Activated CD8-positive, alpha-beta T cell treated with anti-CD3 and anti-CD28 coated beads for 36 hours (primary cell): ENCODE measurements at places on chromosomes 7 and 10.

- no peak for DNase-seq
Measured at GRCh38 chr10:77919713-77920108, 6.8 kb downstream of the DLG5 start.

DNA sequence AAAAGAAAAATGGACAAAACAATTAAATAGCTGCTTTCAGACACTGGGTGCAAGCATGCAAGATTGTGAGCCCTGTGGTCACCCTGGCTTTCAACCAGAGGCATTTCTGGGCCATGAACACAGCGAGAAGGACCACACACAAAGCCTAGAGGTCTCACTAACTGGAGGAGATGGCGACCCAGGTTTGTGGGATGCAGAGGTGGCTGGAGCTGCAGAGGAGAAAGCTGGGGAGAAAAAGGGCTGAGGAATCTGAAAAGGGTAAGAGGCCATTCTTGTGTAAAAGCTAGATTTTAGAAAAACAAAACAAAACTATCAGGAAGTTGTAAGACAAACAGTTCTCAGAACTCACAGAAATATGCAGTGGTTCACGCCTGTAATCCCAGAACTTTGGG lies 30.1 kb upstream of the PTPRN2 start:
- DNase-seq, result no peak

- peak; percentile 15 for DNase-seq
Measured at GRCh38 chr10:90592638-90593302, 265.1 kb downstream of the HTR7 start.

GRCh38 chr10:75102830-75103673 lies 8.4 kb upstream of the SAMD8 start:
- DNase-seq, result no peak

DNA sequence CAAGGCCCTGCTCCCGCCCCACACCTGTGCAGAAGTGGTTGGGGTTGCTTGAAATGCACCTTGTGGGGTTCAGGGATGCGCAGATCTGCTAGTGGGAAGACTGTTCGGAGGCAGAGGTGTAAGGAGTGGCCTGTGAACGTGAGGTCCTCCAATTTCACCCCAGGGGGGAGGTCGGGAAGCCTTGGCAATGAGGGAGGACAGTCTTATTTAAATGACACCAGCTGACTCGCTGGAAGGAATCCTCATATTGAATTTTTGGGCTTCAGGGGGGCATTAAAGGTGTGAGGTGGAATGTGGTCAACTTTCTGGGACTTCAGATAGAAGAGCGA lies 218.8 kb upstream of the CELF2 start:
- no peak for DNase-seq

DNA sequence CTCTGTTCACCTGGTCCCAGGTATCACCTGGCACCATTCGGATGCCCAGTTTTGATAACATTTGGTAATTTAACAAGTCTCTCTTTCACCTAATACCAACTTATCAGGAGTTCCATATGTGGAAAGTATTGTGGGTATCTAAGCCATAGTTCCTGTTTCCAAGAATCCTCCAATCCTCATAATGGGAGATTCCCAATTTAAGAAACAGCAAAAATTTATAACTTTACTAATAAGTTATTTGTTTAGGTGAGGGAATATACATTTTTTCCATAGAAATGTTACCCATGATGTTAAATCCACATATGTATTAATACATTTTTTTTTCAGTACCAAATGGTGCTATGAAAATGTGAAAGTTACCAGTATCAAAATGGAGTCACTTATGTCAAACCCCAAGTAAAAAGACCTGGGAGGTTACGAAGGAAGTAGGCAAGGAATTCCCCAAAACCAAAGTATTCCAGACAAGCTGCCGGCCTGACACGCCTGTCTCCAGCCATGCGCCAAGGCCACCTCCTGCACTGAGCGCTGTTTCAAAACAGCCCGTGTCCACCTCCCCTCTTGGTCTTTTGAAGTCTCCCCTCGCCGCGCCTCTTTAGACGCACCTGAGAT lies 44.8 kb downstream of the PRKCQ start:
- DNase-seq, result no peak

DNA sequence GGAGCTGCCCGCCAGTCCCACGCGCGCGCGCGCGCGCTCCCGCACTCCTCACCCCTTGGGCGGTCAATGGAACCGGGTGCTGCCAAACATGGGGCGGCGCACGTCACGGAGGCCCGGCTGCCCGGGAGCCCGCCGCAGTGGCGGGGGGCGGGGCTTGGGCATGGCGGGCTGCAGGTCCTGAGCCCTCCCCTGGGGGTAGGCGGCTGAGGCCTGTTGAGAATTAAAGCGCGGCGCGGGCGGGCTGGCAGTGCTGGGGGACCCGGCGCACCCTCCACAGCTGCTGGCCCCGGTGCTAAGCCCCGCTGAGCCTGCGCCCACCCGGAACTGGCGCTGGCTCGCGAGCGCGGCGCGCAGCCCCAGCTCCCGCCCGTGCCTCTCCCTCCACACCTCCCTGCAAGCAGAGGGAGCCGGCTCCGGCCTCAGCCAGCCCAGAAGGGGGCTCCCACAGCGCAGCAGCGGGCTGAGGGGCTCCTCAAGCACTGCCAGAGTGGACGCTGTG lies 634.2 kb downstream of the ANKRD7 start:
- no peak for DNase-seq

- peak; percentile 85 for DNase-seq
Measured at GRCh38 chr7:76234931-76235441, 33.3 kb downstream of the SRRM3 start.

DNA sequence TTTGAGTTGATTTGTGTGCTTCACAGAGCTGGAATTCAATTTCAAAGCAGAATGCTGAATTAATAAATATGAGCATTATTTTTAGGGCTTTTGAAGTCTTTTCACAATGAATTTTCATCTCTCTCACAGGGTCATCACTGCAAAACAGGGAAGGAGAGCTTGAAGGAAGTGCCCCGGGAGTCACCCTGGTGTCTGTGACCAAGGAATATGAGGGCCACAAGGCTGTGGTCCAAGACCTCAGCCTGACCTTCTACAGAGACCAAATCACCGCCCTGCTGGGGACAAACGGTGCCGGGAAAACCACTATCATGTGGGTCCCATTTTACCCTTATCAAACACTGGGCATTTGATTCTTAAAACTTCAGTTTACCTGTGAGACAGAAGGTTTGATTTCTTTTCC lies 217.7 kb downstream of the ABCA13 start:
- no peak for DNase-seq

GRCh38 chr10:121639416-121639815 lies 41.2 kb upstream of the FGFR2 start:
- DNase-seq, result no peak

DNA sequence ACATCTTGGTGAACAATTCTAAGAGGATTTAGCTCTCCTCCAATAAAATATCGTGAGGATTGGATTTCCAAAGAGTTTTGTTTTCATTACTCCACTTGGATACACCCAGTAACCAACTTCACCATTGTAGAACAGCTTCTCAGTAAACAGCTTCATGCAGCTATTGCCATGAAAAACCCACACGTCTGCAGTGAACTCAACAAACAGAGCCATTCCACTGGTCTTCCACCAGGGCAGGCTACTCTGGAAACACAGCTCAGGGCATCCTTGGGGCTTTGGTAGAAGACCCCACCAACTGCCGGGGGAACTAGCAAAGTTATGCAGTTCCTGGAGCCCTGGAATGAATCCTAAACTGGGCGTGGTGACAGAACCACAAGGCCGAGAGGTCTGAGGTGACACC lies 77.4 kb downstream of the CALN1 start:
- no peak for DNase-seq

- DNase-seq, result no peak
Measured at GRCh38 chr7:129948338-129948737, 4.4 kb downstream of the UBE2H start.

- DNase-seq, result no peak
Measured at GRCh38 chr10:36341471-36341870, 699.4 kb upstream of the FZD8 start.
